Inflammatory macrophage treated with lipopolysaccharide for 1 hour (primary cell): ENCODE measurements at places on chromosomes 3 and 15.
A peak's percentile ranks its signal among the peaks of the same experiment; 100 is the strongest.

DNA sequence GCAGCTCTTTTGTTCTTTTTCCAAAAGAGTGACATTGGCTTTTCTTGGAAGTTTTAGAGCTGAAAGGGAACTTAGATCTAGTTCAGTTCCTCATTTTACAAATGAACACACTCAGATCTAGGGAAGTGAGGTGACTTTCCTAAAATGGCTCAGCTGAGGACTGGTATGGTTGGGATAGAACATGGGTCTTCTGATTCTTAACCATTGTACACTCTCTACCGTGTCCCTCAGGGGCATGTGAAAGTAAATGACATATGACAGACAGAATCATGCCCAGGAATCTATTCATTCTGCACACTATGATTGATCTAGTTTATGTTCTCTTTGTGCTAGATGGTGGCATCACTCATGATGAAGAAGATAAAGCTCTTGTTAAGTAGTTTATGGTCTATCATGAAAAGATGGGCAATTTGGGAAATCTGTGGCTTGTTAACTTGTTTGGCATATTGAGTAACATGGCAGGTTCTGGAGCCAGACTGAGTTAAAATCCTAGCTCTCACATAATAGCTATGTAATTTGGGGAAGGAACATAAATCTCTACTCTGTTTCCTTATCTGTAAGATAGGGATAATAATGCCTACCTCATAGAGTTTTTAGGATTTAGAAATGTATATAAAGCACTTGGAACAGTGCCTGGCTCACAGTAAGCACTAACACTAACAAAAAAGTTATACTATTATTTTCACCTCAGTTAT is 30.9 kb downstream of the UBE2E1 start:
- DNase-seq = peak; percentile 52

DNA sequence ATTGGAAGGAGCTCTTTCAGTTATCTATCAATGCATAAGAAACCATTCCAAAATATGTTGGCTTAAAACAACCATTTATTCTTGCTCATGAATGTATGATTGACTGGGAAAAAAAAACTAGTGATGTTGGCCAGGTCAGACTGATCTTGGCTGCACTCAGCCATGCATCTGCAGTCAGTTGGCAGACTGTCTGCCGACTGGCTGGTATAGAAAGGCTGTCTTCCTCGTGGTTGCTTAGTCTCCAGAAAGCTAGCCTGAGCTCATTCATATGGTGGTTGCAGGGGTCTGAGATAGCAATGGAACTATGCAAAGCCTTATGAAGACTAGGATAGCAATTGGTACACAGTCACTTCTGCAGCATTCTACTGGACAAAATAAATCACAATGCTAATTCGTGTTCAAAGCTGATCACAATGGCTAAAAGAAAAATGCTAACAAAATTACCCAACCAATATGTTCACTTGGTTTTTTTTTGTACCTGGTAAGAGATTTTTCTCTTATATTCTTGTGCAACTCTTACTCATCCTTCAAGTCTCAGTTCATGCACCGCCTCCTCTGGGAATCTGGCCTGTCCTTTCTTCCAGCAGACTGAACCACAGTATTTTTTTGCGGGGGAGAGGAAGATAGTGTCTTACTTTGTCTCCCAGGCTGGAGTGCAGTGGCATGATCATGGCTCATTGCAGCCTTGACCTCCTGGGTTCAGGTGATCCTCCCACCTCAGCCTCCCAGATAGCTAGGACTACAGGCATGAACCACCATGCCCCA is 126.8 kb downstream of the KCNAB1 start:
- no peak for DNase-seq

DNA sequence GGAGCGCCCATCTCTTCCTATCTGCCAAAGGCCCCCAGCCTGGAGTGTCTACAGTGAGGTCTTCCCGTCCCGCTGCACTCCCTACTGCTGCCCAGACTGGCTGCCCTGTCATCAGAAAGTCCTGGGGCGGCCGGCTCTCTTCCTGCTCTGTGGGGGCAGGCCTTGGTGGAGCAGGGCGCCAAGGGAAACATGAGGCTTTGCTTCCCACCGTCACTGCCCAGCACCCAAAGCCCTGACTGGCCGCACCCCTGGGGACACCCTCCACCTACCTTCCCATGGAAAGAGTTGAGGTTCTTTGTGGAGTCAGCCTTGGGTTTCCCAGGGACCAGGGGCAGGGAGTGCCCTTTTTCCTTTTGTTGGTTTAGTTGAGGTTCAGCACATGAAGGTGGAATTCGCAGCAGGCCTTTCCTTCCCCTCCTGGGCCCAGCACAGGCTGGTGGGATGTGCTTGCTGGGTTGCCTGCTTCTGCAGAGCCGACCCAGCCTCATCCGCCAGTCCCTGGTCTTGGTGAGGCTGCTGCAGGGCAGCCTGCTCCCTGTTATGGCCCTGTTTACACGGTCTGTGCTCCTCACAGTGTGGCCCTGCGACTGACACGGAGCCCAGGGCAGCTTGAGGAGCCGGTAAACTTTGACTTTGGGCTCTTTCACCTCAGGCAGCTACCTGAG is 51.8 kb upstream of the PLXNA1 start:
- DNase-seq = no peak

DNA sequence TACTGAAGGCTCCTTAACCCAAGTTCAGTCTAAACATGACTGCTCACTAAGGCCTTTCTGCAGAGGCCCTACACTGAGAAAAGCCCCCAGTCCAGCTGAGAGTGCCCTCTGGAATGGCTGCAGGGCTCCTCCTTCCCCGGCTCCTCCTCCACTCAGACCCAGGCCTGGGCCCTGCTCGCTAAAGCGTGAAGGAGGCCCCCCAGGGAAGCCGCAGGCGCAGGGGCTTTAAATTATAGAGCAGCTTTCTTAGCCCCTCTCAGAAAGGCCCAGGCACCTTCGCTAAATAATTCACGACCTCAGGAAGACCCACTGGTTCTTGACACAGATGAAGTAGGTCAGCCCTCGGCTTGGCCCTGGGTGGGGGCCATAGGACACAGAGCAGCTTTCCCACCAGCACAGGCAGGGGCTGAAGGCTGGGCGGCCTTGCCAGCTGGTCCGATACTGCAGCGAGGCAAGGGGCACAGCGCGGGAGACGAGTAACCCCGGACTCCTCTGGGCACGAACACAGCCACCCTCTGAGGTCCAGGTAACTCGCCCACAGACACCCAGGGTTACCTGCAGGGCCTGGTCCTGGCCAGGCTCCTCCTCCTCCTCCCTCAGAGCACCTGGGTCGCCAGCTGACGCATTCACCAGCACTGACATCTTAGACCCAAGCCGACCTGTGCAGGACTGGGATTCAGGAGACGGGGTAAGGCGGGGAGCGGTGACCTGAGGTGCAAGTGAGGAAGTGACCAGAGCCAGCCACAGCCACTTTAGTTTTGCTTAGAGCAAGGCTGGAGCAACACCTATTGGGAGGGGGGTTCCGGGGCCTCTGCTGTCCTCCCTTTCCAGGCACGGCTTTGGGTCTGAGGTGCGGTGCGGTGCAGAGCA is 36.9 kb downstream of the RBPMS2 start:
- no peak for DNase-seq

DNA sequence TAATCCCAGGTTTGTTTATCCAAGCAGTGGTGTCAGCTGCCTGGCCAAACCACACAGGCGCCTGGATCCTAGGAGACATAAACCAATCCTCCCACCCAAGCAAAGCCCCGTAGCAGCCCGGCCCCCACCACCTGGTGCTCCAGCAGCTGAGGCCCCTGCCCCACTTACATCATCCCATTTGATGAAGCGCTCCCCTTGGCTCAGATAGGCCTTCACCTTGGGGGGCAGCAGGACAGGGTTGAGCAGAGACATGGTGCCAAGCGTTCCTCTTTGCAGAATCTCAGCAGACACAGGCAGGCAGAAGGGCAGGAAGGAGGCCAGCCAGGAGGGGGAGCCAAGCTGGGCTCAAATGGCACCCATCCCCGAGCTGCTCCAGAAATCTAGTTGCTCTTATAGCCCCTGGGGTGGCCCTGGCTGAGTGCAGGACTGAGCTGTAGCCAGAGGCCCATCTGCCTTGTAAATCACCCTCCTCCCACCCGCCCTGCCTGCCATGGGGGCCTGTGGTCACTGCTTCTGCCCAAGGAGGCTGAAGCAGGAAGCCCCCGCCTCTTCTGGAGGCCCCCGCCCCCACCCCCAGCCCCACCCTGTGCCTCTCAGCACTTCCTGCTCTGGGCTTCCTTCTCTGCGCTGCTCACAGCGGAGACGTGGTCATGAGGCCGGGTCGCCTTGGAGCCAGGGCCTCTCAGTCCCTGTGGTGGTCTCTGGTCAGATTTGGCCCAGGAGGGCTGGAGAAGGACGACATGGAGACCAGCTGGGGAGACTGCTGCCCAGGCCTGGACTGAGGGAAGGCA is at the start of gene PLCB2:
PLCB2 (minus strand) TSS at position 515 of the 791 bp plus-strand sequence; CDS start at position 252, 263 bp downstream.
- DNase-seq = peak; percentile 71

DNA sequence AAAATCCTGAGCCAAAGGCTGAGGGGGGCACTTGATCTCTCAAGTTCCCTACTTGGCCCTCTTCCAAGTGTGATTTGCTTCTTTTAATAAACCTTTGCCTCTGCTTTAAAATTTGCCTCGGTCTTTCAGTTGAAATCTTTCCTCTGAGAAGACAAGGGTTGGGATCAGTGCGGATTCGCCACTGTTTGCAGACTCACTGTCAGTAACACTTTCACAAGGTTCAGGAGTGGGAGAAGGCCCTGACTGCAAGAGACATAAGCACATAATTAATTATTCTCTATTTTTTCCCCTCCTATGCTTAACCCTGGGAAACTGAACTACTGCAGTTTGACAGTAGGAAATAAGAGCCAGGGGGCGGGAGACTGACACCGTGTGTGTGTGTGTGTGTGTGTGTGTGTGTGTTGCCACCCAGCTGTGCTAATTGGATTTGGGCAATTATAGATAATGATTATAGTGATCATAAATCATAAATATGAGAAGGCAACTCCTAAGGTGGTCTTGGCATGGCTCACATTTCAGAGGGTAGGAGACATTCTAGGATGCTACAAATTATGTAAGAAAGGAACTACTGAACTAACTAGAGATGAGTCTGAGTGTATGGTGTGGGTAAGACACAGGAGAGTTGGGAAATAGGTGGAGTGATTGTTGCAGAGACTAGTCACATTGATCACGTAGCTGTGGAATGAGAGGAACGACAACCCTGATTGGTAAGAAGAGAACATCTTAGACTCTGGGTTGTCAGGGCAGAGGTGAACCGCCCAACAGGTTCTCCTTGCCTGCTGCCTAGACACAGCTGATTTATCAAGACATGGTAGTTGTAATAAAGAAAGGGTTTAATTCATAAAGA is 5.5 kb upstream of the ZNF662 start:
- DNase-seq = no peak

DNA sequence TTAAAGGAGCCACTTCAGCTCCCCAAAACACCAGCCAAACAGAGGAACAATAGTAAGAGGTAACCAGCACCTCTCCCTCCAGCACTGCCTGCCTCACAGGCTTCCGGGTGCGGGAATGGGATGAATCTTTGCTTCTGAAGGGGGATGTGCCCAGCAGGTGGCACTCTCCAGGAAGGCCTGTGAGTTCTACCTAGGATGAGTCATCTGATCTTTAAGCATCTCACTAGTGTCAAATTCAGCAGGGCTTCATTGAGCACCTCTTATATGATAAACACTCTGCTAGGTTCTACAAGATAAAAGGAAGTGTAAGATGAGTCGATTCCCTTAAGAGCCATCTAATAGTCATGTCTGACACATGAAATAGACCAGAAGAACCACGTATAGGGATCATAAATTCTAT is 237.4 kb upstream of the UMPS start:
- DNase-seq = no peak

GRCh38 chr3:151087648-151088047 is 2.2 kb downstream of the MED12L start:
- no peak for DNase-seq

DNA sequence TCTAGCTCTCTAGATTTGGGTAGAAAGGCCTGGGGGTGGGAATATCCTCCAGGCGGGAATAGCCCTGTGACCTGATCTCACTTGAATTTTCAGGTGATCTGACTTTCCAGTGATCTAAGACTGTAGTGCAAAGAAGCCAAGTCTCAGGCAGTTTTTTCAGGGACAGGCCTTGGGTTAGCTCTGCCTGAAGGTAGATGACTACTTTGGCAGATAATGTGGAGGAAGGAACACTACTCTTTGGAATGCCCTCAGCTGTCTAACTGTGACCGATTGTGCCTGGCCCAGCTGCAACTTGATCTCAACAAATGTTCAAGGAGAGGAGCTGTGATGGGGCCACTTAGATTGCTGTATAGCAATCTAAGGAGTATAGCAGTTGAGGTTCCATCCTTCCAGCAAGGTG is 193.7 kb downstream of the TCF12 start:
- no peak for DNase-seq

DNA sequence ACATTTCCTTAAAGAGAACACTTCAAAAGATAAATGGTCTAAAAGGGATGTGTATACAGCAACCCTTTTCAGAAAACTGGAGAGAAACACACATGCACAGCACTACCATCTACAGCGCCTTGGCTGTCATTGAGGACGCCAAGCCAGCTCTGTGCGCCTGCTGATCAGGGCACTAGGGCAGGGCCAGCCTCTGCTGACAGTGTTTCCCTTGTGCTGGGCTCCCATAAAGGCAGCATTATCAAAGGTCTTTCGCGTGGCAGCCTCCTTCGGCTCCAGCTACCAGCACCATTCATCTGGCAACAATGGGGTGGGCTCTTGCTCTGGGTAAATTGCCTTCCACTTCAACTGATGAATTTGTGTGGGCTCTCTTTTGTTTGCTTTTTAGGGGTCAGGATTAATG is 53.4 kb downstream of the LDHAL6B start:
- no peak for DNase-seq

DNA sequence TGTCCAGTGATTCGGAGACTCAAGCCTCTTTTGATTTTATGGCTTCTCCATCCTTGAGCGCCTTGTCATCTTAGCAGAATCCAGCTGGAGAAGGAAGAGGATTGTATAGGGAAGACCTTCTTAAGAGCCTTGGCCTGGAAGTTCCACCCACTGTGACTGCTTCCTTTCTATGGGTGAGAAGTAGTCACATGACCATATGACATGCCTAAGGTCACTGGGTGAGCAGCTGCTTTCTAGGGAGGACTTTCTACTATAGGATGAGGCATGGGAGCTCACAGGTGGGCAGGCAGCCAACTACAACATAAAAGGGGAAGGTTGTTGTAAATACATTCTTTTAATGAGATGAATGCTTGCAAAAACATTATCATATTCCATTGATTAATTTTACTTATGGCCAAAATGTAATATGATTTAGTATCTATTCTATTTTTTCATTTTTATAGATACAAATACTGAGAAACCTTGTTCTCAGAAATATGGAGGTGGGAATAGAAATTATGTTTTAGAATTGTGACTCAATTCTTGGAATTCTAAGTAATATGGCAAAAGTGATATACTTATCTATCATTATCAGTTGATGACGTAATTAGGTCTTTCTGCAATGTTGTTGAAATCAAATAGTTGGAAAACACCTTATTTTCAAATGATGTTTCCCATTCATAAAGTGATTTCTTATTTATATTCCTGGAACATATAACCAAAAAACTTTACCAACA is 53.6 kb upstream of the MINAR1 start:
- DNase-seq = peak; percentile 33

- DNase-seq = no peak
Observed at GRCh38 chr15:75049392-75049791, 26.0 kb downstream of the PPCDC start.
